Progenitor cell of endocrine pancreas (in vitro differentiated cells): ENCODE measurements at places on chromosomes 13 and 19. TPM values are rescaled to one million over a fixed set of nuclear protein-coding genes. Genes with fewer than 3 reads are reported as not detected.

DNA sequence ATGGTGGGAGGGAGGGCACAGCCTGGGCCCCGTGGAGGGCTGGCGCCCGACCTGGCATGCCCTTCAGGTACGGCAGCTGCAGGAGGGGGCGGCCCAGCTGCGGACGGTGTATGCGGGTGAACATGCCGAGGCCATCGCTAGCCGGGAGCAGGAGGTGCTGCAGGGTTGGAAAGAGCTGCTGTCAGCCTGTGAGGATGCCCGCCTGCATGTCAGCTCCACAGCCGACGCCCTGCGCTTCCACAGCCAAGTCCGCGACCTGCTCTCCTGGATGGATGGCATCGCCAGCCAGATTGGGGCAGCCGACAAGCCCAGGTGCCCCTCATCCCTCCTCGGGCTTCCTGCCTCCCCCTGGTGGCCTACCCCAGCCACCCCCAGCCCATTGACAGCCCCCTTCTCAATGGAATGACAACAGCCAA is 16.6 kb upstream of the SHKBP1 start:
- no peak overlapping the region for H3K4me3 ChIP-seq
- no peaks in the 10 kb centered on the region for H3K4me1 ChIP-seq
- no peaks in the 10 kb centered on the region for H3K36me3 ChIP-seq

PRR19 gene
- total RNA-seq, result 3.2 and 3.4 TPM in 2 replicates

RPS16 gene
- total RNA-seq, result 1,449 and 1,510 TPM in 2 replicates

FBXO27 gene
- 10.3 and 14.6 TPM in 2 replicates for total RNA-seq

DNA sequence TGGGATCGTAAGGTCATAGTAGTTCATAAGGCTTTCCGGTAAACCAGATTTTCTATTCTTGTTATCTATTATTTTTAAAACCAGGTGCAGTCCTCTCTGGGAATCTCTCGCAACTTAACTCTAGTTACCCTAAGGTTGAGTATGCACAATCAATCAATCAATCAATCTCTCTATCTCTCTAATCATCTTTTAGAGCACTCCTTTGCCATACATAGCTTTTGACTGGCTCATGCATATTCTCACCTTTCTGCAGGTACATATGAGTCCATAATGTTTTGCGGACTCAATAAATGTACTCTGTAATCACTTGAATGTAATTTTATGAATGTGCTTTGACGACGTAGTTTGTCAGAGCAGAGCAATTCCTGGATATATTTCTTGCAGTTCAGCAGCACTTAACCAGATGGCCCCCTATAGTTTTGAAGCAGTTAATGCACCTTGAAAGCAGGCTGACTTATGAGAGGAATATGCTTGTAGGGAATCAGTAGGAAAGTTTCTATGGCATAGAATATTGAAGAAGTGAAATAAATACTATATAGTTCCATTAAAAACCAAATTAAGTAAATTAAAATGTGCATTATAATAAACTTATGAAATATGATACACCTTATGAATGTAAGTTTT is 524.7 kb downstream of the GPC5 start:
- no peak overlapping the region for H3K4me3 ChIP-seq
- H3K27ac ChIP-seq, result no peak overlapping the region
- H3K27me3 ChIP-seq, result peaks cover 9% of the 10 kb centered on the region
- no peak for DNase-seq
- H3K4me1 ChIP-seq, result peaks cover 2% of the 10 kb centered on the region

- no peaks in the 10 kb centered on the region for H3K27me3 ChIP-seq
- no peak for DNase-seq
- H3K36me3 ChIP-seq, result no peaks in the 10 kb centered on the region
- no peak overlapping the region for H3K4me3 ChIP-seq
- H3K27ac ChIP-seq, result no peak overlapping the region
Observed at GRCh38 chr13:39451860-39452301, 151.1 kb downstream of the LHFPL6 start.

GRCh38 chr19:50204811-50205675 is 1.6 kb downstream of the MYH14 start:
- no peaks in the 10 kb centered on the region for H3K36me3 ChIP-seq
- H3K27me3 ChIP-seq, result peaks cover 20% of the 10 kb centered on the region
- peaks cover 3% of the 10 kb centered on the region for H3K4me1 ChIP-seq
- H3K4me3 ChIP-seq, result peak overlapping the region; percentile 73

DNA sequence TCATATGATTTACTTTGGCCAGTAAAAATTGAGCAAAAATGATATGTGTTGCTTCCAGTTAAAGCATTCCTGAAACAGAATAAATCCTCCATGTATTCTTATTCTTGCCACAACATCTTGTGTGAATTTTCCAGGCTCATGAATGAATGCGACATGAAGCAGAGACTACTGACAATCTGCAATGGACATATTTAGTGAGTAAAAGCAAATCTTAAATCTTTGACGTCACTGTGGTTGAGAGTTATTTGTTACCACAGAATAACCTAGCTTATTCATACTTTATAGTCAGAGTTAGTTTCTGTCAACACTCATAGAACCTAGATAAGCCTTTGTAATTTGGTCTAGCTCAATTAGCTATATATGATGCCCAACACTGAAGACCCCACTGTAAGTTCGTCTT is 1443.1 kb downstream of the PCDH9 start:
- H3K27me3 ChIP-seq, result no peaks in the 10 kb centered on the region
- H3K4me1 ChIP-seq, result no peaks in the 10 kb centered on the region
- no peaks in the 10 kb centered on the region for H3K36me3 ChIP-seq
- no peak overlapping the region for H3K27ac ChIP-seq
- DNase-seq, result no peak

WTIP gene
- total RNA-seq, result 23.1 and 24.4 TPM in 2 replicates

DNA sequence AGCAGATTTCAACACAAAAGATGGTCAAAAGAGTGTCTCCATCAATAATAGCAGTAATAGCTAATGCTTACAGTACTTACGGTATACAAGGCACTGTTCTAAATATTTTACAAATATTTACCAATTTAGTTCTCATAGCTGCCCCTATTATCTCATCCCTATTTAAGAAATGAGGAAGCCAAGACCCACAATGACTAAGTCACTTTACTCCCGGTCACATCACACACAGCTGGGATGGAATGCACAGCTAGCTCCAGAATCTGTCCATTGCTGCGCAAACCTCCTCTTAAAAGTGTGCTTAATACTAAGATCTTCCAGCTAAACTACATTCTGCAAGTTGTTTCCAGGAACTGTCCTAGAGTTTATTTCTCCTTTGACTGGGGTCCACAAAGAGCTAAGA is 63.4 kb downstream of the RAP2A start:
- H3K4me3 ChIP-seq, result no peak overlapping the region
- peaks cover 2% of the 10 kb centered on the region for H3K4me1 ChIP-seq
- no peaks in the 10 kb centered on the region for H3K27me3 ChIP-seq
- no peak overlapping the region for H3K27ac ChIP-seq

GRCh38 chr13:113402471-113403254 is 38.7 kb upstream of the GRTP1 start:
- no peaks in the 10 kb centered on the region for H3K36me3 ChIP-seq
- no peaks in the 10 kb centered on the region for H3K27me3 ChIP-seq
- peaks cover 16% of the 10 kb centered on the region for H3K4me1 ChIP-seq

TNFSF9 gene
- 0.53 TPM in 1 of 2 replicates, not detected in the other for total RNA-seq

DNA sequence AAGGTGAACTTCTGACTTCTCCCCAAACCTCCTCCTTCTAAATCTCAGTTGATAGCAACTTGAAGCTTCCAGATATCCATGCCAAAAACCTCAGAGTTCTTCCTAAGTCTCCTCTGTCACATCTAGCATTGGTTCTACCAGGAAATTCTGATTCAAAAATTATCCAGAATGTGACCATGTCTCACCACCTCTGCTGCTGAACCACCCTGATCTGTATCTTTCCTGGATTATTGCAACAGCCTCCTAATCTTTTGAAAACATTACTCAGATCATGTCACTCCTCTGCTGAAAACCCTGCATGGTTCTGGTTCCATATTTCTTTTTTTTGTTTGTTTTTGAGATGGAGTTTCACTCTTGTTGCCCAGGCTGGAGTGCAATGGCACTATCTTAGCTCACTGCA is 78.7 kb upstream of the TNFSF11 start:
- no peaks in the 10 kb centered on the region for H3K36me3 ChIP-seq
- H3K27me3 ChIP-seq, result peaks cover 6% of the 10 kb centered on the region
- DNase-seq, result no peak
- H3K27ac ChIP-seq, result no peak overlapping the region

- no peak overlapping the region for H3K27ac ChIP-seq
- no peak for DNase-seq
- peaks cover 19% of the 10 kb centered on the region for H3K4me1 ChIP-seq
- H3K4me3 ChIP-seq, result no peak overlapping the region
- no peaks in the 10 kb centered on the region for H3K27me3 ChIP-seq
Observed at GRCh38 chr13:106373304-106373988, 162.0 kb downstream of the EFNB2 start.

DNA sequence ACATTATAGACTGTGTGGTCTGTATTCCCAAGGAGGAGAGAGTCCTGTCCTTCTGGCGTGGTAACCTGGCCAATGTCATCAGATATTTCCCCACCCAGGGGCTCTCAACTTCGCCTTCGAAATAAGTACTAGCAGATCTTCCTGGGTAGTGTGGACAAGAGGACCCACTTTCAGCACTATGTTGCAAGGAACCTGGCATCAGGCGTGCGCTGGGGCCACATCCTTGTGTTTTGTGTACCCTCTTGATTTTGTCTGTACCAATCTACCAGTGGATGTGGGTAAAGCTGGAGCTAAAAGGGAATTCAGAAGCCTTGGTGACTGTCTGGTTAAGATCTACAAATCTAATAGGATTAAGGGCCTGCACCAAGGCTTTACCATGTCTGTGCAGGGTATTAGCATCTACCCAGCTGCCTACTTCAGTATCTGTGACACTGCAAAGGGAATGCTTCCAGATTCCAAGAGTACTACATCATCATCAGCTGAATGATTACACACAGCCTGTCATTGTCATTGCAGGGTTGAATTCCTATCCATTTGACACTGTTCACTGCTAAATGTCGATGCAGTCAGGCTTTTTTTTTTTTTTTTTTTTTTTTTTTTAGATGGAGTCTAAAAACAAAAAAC is 148.0 kb downstream of the PRR20E start:
- no peak for DNase-seq
- H3K4me3 ChIP-seq, result no peak overlapping the region
- H3K27me3 ChIP-seq, result peaks cover 3% of the 10 kb centered on the region
- no peaks in the 10 kb centered on the region for H3K36me3 ChIP-seq
- H3K4me1 ChIP-seq, result no peaks in the 10 kb centered on the region

- peaks cover 17% of the 10 kb centered on the region for H3K36me3 ChIP-seq
- H3K4me3 ChIP-seq, result no peak overlapping the region
- no peak overlapping the region for H3K27ac ChIP-seq
- H3K4me1 ChIP-seq, result peaks cover 8% of the 10 kb centered on the region
- no peak for DNase-seq
Observed at GRCh38 chr19:5632657-5633056, 9.8 kb downstream of the SAFB start.

SIGLEC8 gene
- not detected in 2 replicates for total RNA-seq

DNA sequence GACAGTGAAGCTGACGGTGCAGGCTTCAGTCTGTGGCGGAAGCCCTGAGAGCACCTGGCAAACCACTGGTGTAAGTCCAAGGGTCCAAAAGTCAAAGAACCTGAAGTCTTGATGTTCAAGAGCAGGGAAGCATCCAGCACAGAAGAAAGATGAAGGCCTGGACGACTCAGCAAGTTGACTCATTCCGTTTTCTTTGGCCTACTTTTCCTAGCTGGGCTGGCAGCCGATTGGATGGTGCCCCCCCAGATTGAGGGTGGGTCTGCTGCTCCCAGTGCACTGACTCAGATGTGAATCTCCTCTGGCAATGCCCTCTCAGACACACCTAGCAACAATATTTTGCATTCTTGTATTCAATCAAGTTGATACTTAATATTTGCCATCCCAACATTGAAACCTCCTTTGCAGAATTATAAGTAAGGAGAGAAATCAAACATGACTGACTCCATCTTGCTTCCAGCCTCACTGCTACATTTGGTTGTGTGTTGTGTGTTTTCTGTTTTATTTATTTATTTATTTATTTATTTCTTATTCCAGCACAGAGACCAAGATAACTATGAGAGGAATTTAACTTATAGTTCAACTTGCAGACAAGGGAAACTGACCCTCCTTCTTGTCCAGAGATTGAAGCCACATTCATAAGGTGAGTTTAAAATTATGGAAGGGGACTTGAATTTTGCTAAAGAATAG is 32.8 kb downstream of the IGFL2 start:
- H3K27ac ChIP-seq, result no peak overlapping the region
- H3K4me1 ChIP-seq, result peaks cover 8% of the 10 kb centered on the region
- DNase-seq, result no peak
- no peaks in the 10 kb centered on the region for H3K36me3 ChIP-seq
- H3K27me3 ChIP-seq, result peaks cover 15% of the 10 kb centered on the region
- H3K4me3 ChIP-seq, result no peak overlapping the region

OR10H1 gene
- total RNA-seq, result 0.11 TPM in 1 of 2 replicates, not detected in the other

LILRA1 gene
- total RNA-seq, result not detected in 2 replicates

DNA sequence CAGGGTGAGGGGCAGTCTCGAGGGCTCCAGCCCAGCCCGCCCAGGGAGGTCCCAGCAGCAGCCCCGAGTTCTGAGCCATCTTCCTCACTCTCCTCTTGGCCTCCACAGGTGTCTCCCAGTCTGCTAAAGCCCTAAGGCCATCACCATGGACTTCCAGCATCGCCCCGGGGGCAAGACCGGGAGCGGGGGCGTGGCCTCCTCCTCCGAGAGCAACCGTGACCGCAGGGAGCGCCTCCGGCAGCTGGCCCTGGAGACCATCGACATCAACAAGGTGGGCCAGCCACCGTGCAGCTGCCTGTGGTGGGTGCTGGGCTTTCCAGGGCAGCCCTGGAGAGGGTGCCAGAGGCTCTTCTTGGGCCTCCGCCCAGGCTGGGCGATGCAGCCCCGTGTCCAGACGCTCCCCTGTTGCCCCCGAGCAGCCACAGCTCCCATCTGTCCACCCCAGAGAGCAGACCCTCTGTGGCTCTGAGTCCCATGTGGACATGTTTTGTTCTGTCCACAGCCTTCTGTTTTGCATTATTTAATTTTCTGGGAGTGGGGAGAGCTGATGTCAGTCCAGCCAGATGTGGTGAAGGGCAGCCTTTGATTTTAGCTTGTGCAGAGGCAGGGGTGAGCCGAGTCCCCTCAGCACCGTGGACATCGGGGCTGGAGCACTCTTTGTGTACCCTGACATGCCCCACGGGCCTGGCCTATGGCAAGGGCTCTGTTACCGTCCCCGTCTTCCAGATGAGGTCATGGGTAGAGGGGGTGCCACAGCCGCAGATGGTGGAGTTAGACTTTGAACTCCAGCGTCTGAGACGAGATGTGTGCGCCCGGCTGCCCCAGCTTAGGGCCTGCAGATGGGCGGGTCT is 5.6 kb upstream of the AMH start:
- no peaks in the 10 kb centered on the region for H3K27me3 ChIP-seq
- no peak overlapping the region for H3K4me3 ChIP-seq
- H3K4me1 ChIP-seq, result peaks cover 20% of the 10 kb centered on the region
- no peak for DNase-seq
- peak overlapping the region; percentile 69 for H3K27ac ChIP-seq

DNA sequence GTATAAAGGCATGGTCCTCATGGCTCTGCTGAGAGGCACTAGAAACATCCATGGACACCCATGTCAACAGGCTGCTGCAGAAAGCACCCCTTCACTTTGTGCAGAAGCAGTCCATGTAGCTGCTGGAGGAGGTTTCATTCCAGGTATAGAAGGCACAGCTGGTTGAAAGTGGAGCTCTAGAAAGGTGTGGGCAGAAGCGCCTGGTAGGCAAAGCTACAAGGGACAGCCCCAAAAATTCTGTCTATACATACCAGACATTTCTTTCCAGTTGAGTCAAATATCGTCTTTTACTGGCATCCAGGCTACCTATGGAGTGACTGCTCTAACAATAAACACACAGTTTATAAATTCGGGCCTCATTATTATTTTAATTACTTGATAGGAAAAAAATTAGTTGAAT is 129.3 kb downstream of the ENOX1 start:
- peaks cover 3% of the 10 kb centered on the region for H3K27me3 ChIP-seq
- no peak overlapping the region for H3K4me3 ChIP-seq
- H3K36me3 ChIP-seq, result no peaks in the 10 kb centered on the region
- no peak overlapping the region for H3K27ac ChIP-seq
